ENCODE measurements at places on chromosomes 6 and 20.

DNA sequence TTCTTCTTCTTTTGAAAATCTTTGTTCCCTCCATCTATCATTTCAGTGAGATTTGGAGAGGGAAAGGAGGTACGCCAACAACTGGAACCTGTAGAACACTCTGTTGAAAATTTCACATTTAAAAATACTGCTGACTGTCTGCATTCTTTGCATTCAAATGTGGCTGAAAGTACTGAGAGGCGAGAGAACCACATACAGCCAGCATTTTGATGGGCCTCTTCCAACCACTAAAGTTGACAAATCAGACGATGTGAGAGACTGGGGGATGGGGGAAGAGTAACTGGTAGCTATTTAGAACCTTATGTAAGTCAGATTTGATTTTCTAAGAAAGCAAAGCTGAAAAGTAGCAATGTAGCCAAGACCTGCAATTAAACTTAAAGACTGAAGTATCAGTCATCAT is 77.5 kb downstream of the FKBP5 start:
- DNase-seq, result no peak

DNA sequence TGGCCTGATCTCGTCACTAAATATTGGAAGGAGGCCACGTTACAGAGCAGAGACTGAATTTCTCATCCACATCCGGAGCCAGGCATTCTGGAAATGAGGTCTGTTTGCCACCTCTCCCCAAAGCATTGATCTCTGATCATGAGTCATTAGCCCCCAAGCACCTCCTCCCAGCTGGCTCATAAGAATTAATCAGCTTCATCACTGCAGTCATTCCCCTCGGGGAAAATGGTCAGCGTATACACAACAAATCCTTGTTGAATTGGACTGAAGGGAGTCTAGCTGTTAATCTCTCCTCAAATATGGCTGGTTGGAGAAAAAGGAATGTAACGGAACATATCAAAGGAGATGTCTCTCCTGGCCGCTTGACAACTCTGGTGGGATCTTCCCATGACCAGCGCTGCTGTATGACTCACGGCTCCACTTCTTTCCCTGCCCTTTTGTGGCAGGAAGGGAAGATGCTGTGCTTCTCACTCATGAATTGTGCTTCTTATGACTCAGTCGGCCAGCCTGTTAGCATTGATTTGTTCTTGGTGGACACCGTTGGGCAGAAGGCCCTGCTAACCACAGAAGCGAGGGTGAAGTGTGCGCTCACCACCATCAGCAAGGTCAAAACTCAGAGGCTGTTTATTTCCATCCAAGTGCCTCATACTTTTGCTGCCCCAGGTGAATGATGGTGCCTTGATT is 76.7 kb downstream of the RNF182 start:
- DNase-seq, result no peak

DNA sequence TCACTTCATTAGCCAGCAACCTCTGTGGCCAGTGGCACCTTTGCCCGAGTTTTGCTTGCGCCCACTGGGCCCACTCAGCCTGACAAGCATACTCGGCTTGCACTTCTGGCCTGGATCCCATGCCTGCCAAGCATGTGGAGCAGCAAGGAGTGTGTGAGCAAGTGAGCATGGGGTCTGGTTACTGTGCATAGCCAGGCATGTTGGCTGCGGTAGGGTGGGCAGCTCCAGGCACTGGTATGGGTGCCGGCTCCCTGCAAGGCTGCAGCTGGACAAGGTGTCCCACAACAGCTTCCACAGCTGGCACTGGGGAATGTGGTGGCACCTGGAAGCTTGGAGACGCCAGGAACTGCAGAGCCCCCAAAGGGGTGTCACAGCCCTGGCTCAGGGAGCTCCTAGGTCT is 510.0 kb downstream of the ADGRB3 start:
- DNase-seq, result no peak

DNA sequence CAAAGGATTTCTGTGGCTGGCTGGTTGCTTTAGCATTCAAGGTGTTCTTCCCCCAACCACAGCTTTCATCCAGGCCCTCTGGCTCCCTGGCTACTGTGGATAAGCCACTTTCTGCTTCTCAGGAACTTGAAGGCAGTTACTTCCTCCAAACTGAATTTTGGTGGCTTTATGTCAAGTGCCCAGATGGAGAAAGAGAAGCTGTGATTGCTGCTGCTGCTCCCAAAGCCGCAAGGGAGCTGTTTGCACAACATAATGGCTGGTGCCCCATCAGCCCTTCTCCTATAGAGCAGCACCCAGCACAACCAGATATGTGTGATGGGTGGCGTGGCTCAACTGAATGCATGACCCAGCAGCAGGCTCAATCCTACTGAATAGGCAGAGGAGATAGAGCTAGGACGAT is 465.2 kb downstream of the MAFB start:
- DNase-seq, result no peak

DNA sequence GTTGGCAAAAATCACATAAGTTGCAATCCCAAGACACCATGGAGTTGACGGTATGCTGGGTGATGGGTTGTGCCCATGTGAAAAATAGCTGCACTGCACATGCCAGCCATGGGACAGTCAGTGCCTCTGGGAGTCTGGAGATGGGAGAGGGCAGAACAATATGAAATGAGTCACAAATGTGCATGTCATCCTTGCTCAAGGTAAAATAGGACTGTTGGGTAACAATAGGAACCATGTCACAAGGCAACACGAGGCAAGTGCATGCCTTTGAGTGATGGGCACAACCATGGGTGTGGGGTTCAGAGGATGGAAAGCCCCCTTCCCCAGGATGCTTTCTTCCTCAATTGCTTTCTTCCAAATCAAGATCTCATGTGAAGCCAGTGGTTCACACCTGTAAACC is 70.5 kb upstream of the PIM1 start:
- no peak for DNase-seq

- no peak for DNase-seq
Observed at GRCh38 chr6:125519367-125519766, 217.6 kb upstream of the HDDC2 start.

- DNase-seq, result no peak
Observed at GRCh38 chr6:9977411-9977810, 437.5 kb downstream of the TFAP2A start.

DNA sequence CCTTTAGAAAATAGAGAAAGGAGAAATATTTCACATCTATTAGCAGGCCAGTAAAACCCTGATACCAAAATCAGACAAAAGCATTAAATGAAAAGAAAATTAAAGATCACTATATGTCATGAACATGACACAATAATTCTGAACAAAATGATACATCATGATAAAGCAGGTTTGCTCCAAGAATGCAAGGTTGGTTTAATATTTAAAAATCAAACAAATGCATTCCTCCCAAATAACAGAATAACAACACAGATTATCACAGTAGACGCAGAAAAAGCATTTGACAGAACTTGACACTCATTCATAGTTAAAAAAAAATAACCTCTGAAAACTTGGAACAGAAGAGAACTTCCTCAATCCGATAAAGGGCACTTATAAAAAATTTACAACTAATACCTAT is 22.9 kb upstream of the ARMC2 start:
- DNase-seq, result no peak

DNA sequence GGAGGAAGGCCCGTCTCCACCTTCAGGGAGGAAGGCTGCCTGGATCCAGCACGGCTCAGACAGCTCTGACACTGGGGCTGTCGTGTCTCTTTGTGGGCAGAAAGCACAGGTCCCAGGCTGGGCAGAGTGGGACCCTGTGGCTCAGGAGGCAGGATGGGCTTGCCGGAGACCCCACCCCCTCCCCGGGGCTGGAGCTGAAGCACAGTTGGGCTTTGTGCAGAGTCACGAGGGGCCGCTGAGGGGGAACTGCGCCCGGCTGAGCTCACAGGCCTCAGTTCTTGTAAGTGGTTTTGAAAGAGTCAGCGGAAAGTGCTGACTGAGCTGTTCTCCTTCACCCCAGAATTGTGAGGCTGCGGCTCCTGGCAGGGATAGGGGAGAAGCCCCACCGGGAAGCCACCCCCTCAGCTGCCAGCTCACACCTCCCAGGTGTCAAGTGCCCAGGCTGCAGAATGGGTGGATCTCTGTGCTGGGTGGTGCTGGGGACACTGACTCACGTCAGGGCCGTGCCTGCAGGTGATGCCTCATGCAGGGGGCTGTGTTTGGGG is 145.5 kb upstream of the RNF24 start:
- no peak for DNase-seq
